Spleen (tissue), 13 donors: ENCODE measurements at places on chromosomes 11 and 22. TPM values are rescaled to one million over a fixed set of nuclear protein-coding genes. Genes with fewer than 3 reads are reported as not detected.

Gene SCN4B
- total RNA-seq, result 0.54 TPM

Gene FDXACB1
- 3.1 TPM for total RNA-seq

Gene ACTN3
- 0.34 TPM for total RNA-seq

Gene KCNJ1
- total RNA-seq, result not detected

Gene KRTAP5-10
- total RNA-seq, result not detected

Gene ALDH3B2
- total RNA-seq, result not detected

Gene PANX1
- 11.2 TPM for total RNA-seq

Gene RBFOX2
- total RNA-seq, result 37.9 TPM

Gene DDX25
- not detected for total RNA-seq

Gene LDHAL6A
- total RNA-seq, result not detected

Gene TYR
- total RNA-seq, result not detected

Gene HEPN1
- not detected for total RNA-seq

Gene TMEM191B
- total RNA-seq, result 2.6 TPM
